ENCODE measurements at places on chromosomes 1 and 21. TPM values are rescaled to one million over a fixed set of nuclear protein-coding genes. Genes with fewer than 3 reads are reported as not detected.

DNA sequence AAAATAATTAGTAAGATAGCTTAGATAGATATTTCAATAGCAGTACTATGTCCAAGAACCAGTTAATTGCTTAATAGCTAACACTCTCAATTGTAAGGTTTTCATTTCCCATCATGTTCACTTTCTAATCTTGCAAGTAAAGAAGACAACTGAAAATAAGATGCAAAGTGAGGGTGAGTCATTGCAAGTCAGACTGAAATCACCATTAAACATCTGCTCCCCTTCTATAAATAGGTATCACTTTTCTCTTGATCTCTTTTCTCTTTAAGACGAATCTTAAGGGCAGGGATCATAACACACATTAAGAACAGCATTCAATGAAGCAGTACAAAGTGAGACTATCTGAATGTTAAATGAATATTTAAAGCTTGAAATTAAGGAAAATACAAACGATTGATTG, 40.4 kb downstream of the UBR4 start:
- no peak for DNase-seq

GRCh38 chr21:34180826-34181359, 107.5 kb downstream of the MRPS6 start:
- no peak for DNase-seq

DNA sequence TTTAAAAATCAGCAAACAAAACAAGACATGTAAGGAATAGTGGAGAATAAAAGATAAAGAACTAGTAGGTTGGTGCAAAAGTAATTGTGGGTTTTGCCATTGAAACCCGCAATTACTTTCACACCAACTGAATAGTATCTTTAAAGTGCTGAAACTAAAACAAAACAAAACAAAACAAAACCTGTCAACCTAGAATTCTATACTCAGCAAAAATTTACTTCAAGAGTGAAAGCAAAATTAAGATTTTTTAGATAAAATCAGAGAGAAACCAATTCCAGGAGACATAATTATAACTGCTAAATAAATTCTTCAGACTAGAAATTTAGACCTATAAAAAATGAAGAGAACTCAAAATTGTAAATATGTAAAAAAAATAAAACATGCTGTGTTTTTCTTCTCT, 114.0 kb upstream of the TSPAN2 start:
- no peak for DNase-seq

DNA sequence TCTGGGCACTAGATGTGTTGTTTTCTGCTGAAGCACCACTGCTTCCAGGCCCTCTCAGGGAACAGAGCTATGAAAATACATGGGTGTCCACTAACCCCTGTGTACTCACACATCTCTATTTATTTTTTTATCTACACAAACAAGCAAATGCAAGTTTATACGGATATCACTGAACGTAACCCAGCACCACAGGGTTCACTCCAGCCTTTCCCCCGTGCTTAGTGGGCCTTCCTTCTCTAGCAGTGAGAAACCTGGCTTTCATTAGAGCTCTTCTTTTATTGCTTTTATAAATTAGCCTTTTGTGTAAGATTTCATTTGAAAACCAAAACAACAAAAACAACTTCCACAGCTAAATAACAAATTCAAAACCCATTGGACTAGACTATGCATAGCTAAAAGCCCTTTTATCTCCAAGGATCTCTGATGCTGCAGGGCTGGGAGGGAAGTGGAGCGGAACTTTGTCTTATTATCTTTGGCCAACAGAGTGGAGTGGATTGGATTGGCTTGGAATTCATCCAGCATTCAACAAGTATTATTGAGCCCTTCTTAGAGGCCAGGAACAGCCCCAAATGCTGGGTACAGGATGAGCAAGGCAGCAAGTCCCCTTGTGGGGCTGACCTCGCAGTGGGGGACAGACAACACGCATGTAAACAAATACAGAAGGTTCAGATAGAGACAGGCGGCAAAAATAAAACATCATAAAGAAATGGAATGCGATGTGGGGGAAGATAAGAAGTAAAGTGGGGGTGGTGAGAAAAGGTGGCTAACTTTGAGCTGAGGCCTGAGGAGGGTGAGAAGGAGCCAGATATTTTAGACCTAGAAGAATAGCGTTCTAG, 371.8 kb upstream of the POU3F1 start:
- DNase-seq, result peak; percentile 24

LAD1 gene
- polyA plus RNA-seq, result 29.5 TPM

TFF3 gene
- 2.4 TPM for polyA plus RNA-seq

DDX20 gene
- polyA plus RNA-seq, result 19.6 TPM

- DNase-seq, result no peak
Observed at GRCh38 chr1:172286629-172287076, 133.8 kb upstream of the C1orf105 start.

- no peak for DNase-seq
Observed at GRCh38 chr1:224188286-224188685, 5.2 kb downstream of the DEGS1 start.

- DNase-seq, result no peak
Observed at GRCh38 chr1:151511636-151512215, 539 bp downstream of the CGN start.

ATP6V1G3 gene
- polyA plus RNA-seq, result 5.8 TPM

- DNase-seq, result no peak
Observed at GRCh38 chr1:44239961-44240371, 26.7 kb downstream of the DMAP1 start.

CAMSAP2 gene
- 40.5 TPM for polyA plus RNA-seq

DNA sequence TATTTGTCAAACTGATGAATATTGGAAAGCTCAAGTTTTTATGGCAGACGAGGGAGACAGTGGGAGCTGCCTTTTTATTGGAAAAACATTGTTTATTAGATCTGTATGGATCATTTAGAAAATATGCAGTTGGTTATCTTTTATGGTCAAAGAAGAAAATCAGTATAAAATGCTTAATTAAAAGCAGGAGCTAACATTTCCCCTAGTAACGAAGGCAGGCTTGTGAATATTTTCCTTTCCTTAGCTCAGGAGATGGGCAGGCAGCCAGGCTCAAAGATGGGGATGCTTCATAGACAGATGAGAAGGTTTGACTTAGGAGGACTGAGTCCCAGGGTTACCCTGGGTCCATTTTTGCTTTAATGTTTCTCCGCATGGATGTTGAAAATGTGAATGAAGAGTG, 26.0 kb downstream of the ROR1 start:
- no peak for DNase-seq

PLPPR4 gene
- 1.3 TPM for polyA plus RNA-seq

CCDC24 gene
- 30.1 TPM for polyA plus RNA-seq

LAMC2 gene
- 4.9 TPM for polyA plus RNA-seq

DNA sequence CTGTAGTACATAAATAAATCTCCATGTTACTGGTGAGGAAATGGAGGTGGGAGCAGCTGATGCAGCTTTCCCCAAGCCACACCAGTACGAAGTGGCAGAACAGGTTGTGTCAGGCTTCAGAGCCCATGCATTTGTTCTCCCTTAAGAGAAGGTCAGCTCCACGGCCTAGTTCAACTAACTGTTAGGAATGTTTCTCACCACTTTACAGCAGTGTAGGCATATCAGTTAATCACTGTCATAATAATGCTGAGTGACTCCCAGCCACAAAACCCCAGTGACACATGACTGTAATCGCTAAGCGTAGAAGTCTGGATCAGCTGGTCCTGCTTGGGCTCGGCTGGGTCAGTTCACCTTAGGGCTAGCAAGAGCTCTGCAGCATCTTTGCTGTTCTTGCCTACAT, 90.4 kb downstream of the VPS26C start:
- DNase-seq, result no peak

DNA sequence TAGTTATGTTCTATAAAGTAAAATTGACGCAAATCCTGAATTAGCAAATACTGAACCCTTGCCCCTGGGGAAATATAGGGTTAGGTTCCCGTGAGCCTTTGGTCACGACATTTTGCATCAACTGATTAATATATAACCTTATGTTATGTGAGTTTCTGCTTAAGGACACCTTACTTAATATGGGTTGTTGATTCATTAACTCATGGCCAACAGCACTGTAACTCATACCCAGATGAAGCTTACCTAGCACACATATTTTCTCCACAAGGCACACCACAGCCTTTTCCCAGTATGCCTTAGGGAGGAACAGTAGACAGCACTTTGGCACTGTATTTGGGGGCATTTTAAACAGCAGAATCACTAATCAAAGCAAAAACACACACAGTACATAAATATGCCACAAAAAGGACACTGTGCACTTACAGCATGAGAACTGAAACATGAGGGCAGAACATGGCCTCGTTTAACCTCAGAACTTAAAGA, 15.1 kb downstream of the INAVA start:
- DNase-seq, result no peak

DNA sequence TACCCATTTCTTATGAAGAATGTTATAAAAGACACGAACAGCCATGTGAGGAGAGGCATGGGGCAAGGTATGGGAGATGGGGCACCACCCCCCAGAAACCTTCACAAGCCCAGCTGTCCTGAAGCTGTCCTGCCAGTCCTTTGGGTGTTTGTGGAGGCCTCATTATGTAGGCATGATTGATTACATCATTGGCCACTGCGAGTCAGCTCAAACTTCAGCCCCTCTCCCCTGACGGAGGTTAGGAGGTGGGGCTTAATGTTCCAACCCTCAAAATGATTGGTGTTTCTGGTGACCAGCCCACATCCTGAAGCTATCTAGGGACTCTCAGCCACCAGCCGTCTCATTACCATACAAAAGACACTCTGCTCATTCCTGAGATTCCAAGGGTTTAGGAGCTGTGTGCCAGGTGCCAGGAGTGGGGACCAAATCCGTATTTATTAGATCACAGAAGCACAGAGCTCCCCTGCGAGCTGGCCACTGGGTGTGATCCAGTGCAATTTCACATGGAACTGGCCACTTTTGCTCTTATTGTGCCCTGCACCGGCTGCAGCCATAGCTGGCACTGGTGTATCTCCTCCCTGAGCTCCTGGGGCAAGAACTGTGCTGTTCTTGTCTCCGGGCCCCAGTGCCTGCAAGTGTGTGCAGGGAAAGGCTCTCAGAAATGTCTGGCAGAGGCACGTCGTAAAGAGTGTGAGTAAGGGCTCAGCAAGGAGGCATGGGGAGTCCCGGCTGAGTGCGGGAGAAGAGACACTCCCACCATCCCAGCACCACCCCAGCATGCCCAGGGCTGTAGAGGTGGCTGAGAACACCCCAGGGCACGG, 10.5 kb downstream of the KIAA1614 start:
- DNase-seq, result peak; percentile 59

CADM3 gene
- polyA plus RNA-seq, result 0.10 TPM

DNA sequence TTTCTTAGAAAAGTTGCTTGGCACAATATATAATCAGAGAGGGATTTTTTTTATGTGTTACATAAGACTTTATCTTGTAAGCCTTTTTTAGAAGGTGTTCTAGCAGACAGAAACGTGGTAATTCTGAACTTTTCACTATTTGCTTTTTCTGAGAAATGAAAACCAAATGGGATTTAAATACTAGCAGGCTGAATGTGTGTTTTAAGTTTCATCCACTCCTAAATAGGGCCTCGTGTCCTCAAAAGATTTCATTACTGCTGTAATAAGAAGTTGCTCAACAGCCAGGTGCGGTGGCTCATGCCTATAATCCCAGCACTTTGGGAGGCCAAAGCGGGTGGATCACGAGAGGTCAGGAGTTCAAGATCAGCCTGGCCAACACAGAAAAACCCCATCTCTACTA, 44.7 kb upstream of the FMO2 start:
- DNase-seq, result no peak

RASSF5 gene
- polyA plus RNA-seq, result 4.6 TPM

GRCh38 chr1:155944444-155944799, 3.0 kb downstream of the RXFP4 start:
- DNase-seq, result no peak
